ENCODE measurements at places on chromosomes 2 and 18.

- no peak for DNase-seq
Measured at GRCh38 chr2:104702031-104702850, 151.7 kb upstream of the POU3F3 start.

- no peak for DNase-seq
Measured at GRCh38 chr2:9163306-9164111, 43.1 kb upstream of the ASAP2 start.

DNA sequence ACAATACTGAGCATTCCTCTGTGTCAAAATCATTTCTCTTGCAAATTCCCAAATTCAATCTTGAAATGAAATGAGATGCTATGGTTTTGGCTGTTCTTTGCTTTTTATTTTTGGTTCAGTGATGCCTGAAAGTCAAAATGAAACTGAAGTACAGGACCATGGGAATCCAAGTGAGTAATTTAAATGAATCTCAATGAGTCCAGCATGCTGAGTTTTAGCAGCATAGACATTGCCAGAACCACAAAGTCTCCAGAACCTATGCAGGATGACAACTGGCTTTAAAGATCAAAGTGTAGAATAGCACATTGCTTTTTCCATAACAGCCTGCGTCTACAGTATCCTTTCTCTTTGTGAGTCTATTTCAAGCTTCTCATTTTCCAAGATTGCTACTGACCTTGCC lies 1050.7 kb upstream of the PIK3C3 start:
- DNase-seq = no peak

DNA sequence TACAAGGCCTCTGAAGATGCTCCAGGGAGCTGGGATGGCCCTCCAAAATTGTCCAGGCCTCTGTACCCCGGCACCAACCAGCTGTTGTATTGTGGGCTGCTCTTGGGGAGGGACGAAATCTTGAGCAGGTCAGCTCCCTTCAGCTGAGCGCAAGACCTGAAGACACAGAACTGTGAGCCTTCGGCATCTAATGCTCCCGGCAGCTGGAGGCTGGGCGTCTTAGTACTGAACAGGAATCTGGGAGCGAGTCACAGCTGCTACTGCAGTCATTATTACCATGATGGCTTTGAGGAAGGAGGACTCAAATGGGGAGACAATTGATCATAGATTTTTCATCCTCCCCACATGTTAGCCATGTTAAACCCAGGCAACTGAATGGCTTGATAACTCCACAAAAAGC lies 83.0 kb upstream of the LTBP1 start:
- no peak for DNase-seq

GRCh38 chr18:74414953-74415515 lies 42.1 kb downstream of the DIPK1C start:
- no peak for DNase-seq

GRCh38 chr2:241325257-241325656 lies 9.5 kb downstream of the SEPTIN2 start:
- DNase-seq = no peak

- DNase-seq = no peak
Measured at GRCh38 chr2:45750484-45750883, 99.0 kb downstream of the PRKCE start.

GRCh38 chr2:233373316-233373715 lies 19.0 kb downstream of the DGKD start:
- DNase-seq = no peak

- no peak for DNase-seq
Measured at GRCh38 chr18:23207191-23207955, 72.1 kb downstream of the CABLES1 start.

DNA sequence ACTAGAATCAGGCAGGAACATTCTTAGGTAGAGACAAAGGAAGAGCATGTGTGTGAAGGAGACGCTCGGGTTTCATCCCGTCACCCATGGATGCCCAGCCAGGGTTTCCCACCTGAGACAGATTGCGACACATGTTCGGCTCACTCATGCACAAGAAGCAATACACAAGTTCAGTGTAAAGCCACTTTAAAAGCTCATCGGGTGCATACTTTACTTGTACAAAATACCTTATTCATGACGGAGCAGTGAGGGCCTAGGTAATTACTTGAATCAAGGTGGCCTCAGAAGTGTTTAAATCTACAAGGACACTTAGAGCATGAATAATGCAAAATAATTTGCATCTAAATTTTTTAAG lies 42.0 kb downstream of the ZEB2 start:
- DNase-seq = no peak

DNA sequence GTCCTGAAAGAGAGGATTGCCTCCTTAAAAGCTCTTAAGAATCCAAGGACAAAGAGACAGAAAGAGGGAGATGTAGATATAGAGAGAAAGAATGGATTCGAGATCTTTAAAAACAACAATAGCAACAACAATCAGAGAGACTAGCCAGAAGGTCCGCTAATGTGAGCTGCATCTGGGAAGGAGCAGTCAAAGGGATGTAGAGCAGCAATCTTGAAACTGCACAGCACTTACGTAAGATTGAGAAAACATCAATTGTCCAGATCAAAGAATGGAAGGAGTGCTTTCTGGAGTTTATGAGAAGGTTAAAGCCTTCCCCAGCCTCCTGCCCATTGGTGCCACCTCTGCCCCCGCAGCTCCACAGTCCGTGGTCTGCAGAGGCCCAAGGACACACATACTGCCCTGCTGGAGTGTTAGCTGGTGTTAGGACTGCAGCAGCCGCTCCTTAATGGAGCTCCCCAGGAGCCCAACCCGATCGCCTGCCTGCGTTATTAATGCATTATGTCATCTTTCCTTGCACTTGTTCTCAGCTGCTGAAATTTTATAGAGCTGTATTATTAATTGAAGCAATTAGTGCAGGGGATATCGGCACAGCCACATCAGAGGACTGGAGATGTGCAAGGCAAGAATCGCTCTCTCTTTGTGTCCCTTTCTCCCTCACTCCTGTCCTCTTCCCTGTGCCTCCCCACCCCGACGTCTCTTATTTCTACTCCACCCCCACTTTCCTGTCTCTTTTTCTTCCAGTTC lies 94.2 kb upstream of the STPG4 start:
- no peak for DNase-seq

Data from stimulated activated CD4-positive, alpha-beta T cell treated with anti-CD3 and anti-CD28 coated beads, Interleukin-1b, Interleukin-23, amount 100 ng/mL, for 4 hours (primary cell).